ENCODE measurements at places on chromosomes 6 and 20. TPM values are rescaled to one million over a fixed set of nuclear protein-coding genes. Genes with fewer than 3 reads are reported as not detected.

DNA sequence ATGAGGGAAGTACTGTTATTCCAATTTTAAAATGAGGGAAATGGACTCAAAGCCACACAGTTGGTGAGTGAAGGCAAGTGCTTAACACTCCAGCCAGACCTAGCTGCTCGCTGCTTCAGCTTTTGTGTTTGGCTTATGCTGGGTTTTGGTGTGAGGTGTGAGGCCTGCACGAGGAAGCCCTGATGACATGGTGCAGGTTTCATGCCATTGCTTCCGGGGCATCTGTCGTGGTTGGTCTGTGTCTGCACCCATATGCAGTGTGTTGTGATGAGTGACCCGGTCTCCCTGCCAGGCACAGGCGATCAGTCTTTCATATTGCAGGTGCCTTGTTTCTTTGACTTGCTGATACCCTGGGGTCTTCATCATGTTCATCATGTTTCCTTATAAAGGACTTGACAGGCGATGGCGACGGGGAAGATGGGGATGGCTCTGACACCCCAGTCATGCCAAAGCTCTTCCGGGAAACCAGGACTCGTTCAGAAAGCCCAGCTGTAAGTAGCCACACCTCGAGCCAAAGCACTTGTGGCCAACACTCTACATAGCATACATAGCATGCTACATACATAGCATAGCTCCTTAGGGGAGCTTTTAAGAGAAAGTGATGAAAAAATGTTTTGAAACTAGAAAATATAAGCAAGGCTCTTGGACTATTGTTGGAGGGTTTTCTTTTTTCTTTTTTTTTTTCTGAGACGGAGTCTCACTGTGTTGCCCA is 22.3 kb downstream of the DNMT3B start:
- DNase-seq, result no peak

- no peak for DNase-seq
Observed at GRCh38 chr6:112096901-112097300, 9.5 kb downstream of the FAM229B start.

DNA sequence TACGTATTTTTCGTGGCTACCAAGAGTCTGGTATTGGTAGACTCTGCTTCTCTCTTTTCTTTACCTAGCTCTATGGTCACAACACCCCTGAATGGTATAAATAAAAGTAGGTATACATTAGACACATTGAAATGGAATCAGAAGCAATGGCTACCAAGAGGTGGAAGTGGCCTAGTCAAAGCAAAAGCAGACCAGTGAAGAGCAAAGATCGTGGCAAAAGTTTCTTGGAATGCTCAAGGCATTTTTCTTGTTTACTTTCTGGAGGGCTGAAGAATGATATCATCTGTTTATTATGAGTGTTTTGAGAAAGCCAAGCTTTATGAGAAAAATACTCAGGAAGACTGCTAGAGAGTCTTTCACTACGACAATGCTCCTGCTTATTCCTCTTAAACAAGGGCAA is 28.6 kb upstream of the MOCS1 start:
- no peak for DNase-seq

- no peak for DNase-seq
Observed at GRCh38 chr20:20251836-20252235, 116.1 kb upstream of the INSM1 start.

- no peak for DNase-seq
Observed at GRCh38 chr6:4180652-4181255, 45.4 kb upstream of the ECI2 start.

RNF217 gene
- total RNA-seq, result 23.1 TPM

RNGTT gene
- 14.7 TPM for total RNA-seq
